ENCODE measurements at places on chromosomes 1 and 21.
A peak's percentile ranks its signal among the peaks of the same experiment; 100 is the strongest.

- no peak for DNase-seq
These were observed 70.8 kb downstream of the PLPP3 start for GRCh38 chr1:56508523-56508983.

- DNase-seq, result peak; percentile 23
These were observed 22.8 kb downstream of the RNU5D-1 start for GRCh38 chr1:44707959-44708831.

DNA sequence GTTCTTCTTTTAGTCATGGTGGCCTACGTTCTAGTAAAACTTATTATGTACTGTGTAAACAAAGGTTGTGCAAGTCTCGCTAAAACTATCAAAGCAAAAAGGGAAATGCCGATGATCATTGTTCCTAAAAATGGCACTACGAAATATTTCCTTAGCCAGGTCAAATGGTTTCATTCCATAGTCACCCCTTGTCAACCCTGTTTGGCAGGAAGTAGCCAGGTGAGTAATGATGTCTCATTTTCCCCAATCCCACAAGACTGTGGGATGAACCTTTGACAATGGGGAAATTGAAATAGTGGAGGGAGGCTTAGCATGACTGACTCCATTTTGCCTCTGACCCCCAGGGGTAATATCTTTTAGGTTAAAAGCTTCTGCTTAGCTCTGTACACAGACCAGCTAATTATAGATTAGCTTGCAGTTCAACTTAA lies 5.6 kb upstream of the REN start:
- peak; percentile 41 for DNase-seq

- no peak for DNase-seq
These were observed 3.5 kb downstream of the ZZZ3 start for GRCh38 chr1:77678660-77679610.

- peak; percentile 32 for DNase-seq
These were observed 445 bp upstream of the RGS4 start for GRCh38 chr1:163068716-163069115.

Measured in astrocyte of the hippocampus (primary cell).